GDM1 (cell line): ENCODE measurements at places on chromosomes 3 and 15.

DNA sequence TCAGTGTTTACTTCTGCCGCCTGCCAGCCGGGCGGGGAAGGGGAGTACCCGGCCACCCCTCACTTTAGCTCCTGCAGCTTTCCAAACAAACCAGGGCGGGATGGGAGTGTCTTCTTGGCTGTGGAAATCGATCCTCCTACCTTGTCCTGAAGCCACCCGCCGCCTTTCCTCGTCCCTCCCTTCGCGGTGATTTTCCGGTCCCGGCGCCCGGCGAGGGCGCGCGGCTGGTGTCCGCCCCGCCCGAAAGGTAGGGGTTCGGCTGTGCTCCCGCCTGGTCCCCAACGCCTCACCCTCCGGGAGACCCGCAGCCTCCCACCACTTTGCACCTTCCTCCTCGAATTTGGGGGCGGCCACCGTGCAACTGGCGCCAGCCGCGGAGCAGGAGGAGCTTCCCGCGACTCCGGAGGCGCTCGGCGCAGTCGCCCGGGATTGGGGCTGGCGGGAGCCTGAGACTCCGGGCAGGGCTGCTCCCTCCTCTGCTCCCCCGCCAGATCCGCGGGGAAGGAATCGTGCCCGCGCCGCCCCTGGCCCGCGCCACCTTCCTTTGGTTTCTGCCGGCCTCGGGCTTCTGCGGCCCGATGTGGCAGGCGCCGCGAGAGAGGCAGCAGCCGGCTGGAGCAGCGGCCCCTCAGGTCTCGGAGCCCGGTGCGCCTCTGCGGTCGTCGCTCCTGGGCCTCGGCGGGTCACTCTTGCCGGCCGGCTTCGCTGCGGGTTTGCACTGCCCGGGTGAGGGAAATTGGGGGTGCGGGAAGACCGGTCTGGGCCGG is 30.7 kb upstream of the ST3GAL6 start:
- DNase-seq = no peak

DNA sequence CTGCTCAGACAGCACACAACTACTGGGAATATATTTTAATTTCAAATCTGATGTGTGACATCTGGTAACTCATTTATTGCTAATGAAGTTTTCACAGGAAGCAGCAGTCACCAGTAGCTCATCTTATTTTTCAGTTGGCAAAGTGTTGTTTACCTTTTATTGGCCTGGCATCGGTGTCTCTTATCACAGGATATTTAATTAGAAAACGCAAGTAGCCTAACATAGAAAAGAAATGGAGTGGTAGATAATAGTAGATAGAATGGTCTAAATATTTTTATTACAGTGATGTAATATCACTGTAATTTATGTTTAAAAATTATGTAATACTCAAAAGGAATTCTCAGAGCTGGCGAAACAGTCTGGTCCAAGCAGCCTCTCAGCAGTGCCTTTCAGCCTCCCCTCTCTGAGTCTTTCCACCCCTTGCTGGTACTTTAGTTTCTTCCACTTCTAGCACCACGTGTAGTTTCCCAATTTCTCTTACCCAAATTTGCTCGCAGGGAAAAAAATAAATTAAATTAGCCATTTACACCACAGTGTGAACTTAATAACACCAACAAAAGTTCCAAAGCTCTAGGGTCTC is 31.9 kb downstream of the AGTR1 start:
- no peak for DNase-seq

- no peak for DNase-seq
These were observed 20.2 kb upstream of the PARP14 start for GRCh38 chr3:122660297-122660974.

DNA sequence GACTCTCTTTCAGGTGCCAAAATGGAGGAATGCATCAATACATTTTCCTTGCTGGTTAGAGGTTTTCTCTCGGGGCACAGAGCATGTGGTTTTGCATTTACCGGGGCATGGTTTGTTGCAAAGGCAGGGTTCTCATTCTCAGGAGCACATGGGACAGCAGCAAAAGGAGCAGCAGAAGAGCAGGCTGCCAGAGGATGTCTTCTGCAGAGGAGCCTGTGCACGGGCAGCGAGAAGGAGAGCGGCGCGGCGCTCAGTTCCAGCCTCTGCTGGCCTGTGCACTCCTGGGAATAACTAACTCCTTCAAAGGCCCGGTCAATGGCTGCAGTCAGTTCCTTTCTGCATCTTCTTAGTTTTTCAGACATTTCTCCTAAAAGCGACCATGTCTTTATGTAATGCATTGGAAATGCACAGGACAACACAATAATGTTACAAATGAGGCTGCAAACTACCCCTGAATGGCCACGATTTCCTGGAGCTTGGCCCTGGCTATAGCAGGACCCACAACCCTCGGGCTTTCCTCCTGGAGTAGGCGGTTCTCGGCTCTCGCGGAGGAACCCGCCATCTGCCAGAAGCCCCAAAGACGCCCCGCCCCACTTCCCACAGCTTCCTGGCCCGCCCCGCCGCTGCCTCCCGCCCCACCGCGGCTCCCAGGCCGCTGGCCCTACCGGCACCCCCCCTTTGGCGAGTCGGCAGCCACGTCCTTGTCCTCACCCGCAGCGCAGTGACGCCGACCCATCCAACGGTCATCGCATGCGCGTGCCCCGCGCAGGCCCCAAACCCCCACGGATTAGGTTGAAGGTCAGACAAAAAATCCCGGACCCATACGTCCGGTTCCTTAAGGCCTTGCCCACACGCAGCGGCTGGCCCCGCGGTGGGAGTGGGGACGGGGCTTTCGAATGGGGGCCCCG is at the start of gene C3orf62:
TSS of gene C3orf62 (minus strand) at position 758 of the 908 bp plus-strand sequence. CDS start at position 398, 360 bp downstream.
- no peak for DNase-seq

DNA sequence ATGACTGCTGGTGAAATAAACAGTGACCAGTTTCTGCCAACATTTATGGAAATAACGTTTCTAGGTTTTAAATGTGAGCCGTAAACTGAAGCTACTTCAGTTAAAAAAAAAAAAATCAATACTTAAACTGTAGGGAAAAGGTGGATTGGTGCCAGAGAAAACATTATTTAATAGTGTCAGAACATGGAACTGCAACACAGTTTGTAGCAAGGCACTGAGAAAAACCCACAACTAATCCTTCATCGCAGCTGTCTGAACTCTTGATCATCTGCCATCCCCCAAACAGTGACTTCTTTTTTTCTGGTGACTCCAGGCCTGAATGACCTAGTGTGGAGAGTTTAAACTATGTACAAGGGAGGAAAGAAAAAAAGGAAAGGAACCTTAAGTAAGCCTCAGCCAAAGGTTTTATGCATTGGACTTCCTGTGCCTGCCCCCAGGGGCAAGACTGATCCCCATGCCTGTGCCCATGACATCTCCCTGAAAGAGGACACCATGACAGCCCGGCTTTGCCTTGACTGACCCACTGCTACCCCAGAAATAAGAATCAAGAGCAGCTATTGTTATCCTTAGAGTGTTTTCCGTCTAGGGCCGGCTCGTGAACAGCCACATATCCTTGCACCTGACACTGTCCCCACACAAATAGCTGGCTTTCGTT is 33.1 kb downstream of the CRTAP start:
- no peak for DNase-seq

DNA sequence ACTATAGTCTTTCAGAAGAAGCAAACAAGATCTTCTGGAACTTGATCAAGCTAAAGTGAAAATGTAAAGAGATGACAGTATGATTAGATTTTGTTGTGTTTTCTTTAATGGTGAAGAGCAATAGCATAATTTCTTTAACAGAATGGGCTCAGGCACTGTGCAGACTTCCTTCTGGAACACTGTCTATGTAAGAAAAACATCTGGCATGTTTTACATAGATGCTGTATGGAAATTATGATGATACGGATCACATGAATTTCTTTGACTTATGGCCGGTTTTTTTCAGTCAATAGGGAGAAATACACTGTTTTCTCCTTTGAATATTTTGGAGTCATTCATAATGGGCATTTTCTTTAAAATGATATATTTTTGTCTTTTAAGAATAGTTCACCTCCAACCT is 42.6 kb downstream of the PHLDB2 start:
- no peak for DNase-seq

GRCh38 chr3:158911586-158911985 is 109.7 kb downstream of the MFSD1 start:
- no peak for DNase-seq

GRCh38 chr15:55909036-55909811 is 84.2 kb downstream of the NEDD4 start:
- DNase-seq = no peak

DNA sequence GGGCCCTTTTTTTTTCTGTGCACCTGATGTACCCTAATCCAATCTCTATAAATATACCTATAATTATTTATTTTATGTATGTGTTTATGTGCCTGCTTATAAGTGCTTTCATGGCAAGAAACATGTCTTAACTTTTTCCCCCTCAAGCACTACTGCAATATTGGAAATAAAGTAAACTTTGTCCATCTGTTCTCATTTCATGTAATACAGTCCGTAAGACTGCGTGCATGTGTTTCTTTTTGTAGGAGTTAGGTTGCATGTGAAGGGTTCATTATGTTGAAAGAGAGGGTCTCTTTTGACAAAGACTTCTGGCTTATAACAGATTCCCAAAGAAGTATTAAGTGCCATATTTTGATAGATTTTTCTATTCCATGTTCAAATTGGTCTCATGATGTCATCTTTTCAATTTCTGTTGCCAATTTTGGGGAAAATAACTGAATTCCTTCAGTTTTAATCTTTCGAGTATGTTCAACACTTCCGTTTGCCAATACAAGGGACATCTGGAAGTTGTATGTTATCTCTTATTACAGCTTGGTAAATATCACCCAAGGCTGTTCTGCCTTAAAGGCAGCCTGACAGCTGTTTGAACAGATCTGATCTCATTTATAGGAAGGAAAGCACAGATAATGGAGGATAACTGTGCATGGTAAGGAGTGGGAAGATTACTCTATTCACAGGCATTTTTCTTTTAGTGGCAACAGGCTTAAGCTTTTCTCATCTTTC is 273.1 kb upstream of the SGO1 start:
- DNase-seq = no peak

GRCh38 chr3:38725726-38726419 is 76.4 kb upstream of the SCN5A start:
- DNase-seq = no peak

DNA sequence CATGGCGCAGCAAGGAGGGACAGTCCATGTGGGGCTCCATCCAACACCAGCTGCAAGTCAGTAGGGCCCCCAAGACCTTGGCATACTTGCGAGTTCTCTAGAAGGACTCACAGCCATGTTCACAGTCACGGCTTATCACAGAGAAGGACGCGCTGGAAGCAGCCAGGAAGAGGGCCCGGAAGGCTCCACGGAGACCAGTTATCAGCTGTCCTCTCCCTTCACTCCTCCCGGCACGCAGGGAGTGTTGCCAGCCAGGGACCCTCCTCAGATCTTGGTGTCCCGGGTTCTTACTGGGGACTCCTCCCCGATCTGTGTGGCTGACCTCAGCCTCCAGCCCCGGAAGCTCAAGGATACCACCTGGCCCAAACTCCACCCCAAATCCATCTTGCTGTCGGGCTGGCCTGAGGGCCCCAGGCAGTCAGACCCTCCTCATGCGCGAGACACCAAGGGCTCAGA is 68.0 kb downstream of the SLTM start:
- DNase-seq = no peak

DNA sequence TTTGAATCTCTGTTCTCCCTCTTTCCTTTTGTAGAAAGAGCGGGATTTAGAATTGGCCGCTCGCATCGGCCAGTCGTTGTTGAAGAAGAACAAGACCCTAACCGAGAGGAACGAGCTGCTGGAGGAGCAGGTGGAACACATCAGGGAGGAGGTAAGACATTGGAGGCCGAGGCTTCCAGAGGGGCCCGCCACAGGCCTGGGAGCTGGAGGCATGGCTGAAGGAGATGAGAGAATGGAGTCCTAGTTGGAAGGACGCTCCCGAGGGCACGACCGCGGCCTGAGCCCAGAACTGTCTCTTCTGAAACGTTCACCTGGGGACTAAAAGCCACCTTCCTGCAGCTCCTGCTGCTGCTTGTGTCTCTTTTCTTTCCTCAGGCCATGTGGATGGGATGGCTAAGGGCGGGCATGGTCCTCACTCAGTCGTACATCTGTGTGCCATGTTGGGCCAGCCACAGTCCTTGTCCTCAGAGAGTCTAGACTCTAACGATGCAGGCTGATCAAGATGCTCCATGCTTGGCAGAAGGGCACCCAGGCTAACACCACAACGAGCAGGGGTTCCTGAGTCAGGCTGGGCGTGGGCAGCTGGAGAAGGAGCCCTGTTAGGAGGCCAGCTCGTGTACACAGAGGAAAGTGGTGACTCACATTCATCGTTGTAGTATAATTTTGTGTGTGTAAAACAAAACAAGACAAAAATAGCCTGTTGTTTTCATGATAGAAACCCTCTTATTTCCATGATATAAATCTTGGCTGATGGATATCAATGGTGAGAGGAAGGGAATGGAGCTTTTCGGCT is 81.1 kb downstream of the CCK start:
- DNase-seq = no peak

- DNase-seq = no peak
These were observed 33.8 kb downstream of the COL6A5 start for GRCh38 chr3:130379274-130379673.

GRCh38 chr3:49670940-49671290 is 3.2 kb upstream of the APEH start:
- DNase-seq = no peak
